ENCODE measurements at places on chromosomes 1 and 21. TPM values are rescaled to one million over a fixed set of nuclear protein-coding genes. Genes with fewer than 3 reads are reported as not detected.

GRCh38 chr1:210239349-210240111, 6.9 kb downstream of the SERTAD4 start:
- DNase-seq = peak; percentile 69

DNA sequence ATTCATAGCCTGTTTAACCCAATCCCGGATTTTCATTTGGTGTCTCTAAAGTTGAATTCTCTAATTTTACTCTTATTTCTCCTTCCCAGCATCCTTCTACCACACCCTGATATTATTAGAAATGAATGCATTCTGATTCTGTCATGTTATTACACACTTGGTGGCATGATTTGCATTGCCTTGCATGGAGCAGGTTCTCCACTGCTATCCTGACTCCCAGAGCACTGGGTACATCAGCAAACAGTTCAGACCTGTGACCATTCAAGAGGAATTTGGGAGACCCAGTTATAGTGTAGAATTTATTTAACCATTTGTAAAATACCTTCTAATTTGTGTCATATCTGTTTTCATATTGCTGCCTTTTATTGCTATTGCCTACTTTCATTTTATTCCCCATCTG, 2.6 kb downstream of the LRRC8B start:
- no peak for DNase-seq

DNA sequence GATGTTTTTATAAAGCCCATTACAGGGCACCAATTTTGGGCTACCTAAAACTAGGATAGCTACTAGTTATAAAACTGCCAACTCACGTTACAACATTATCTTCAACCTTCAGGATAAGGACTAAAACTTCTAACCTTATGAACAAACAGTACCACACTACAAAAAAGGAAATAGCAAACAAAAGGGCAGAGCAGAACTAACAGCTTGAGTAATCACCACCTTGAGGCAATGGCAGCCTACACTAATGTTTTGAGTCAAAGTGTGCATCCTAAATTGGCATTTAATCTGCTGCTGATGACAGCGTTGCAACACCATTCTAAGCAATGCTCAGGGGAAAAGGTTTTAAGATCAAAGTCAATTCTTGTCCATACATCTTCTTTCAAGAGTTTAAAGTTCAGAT, 27.2 kb downstream of the PTP4A2 start:
- DNase-seq = no peak

- no peak for DNase-seq
Observed at GRCh38 chr1:20417581-20417980, 68.4 kb downstream of the CAMK2N1 start.

DNA sequence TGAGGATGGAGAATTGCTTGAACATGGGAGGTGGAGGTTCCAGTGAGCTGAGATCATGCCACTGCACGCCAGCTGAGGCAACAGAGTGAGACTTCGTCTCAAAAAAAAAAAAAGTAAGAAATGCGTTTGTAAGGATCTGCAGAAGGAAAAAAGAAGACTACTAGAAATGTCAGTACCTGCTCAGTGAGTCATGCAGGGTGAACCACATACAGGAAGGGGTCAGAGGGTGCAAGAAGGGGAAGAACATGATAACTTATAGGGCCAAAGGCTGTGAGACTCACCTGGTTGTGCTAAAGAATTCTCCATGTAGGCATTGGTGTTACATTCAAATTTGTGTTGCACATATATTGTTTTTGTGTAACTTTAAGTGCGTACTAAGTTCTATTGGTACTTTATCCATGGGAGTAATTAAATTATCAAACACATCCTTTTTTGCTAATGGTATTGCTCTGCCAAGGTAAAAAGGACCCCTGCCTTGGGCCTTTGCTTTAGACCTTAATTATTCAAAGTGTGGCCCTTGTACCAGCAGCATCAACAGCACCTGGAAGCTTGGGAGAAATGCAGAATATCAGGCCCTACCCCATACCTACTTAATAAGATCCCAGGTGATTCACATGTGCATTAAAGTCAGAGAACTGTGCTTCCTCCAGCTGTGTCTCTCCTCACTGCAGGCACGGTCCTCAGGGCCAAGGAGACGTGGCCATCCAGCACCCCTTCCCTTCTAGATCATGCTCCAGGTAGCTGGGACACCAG, 96.4 kb upstream of the PPP2R5A start:
- DNase-seq = no peak

DNA sequence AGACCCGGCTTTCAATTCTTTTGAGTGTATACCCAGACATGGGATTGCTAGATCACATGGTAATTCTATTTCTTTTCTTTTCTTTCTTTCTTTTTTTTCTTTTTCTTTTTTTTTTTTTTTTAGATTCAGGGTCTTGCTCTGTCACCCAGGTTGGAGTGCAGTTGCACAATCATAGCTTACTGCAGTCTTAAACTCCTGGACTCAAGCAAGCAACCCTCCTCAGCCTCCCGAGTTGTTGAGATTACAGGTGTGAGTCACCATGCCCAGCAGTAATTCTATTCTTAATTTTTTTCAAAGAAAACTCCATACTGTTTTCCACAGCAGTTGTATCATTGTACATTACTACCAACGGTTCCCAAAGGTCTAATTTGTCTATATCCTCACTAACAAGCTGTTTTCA, 13.5 kb upstream of the RNF186 start:
- no peak for DNase-seq

- DNase-seq = no peak
Observed at GRCh38 chr1:245216366-245217115, 61.8 kb downstream of the KIF26B start.

DNA sequence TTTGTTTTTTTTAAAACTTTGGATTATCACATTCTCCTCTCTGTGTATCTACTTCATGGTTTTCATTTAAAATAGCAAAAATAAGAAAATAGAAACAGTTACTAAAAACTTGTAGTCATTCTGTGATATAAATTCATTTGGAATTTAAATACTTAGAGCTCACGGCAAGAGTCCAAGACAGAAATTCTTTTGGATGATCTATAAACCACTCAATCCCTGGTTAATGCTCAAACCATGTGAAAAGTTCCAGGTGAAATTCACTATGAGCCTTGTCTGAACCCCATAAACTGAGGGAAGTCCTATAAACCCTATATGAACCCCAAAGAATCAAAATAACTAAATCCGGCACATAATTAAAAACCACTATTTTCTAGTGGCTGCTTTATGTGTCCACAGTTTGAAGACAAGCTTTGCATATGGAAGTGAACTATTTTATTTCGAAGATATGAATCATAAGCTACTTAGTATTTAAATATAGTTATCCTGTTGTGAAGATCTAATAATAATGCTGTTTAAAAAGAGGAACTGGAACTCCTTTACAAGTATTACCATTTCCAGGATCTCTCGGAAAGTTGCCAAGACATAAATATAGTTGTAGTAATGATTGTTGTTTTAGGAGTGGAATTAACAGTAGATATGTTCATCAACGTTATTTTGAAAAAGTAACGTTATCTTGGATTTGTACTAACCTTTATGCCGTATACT, 163.5 kb downstream of the NFIA start:
- no peak for DNase-seq

DNA sequence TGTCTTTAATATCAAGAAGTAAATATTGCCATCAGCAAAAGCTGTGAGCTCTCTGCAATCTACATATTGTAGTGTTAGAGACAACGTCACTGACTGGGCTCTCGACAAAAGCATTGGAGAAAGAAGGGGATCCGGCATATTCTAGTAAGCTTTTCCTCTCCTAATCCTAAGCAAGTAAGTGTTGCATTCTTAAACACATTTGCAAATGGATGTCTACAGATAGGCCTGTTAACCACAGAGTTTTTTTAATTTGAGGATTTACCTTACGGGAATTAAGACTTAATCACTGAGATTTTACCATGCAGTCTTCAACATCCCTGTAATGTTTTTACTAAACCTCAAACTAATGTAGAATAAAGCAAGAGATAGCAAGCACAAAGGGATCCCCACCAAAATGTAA, 426.5 kb upstream of the CAMK1G start:
- no peak for DNase-seq

DNA sequence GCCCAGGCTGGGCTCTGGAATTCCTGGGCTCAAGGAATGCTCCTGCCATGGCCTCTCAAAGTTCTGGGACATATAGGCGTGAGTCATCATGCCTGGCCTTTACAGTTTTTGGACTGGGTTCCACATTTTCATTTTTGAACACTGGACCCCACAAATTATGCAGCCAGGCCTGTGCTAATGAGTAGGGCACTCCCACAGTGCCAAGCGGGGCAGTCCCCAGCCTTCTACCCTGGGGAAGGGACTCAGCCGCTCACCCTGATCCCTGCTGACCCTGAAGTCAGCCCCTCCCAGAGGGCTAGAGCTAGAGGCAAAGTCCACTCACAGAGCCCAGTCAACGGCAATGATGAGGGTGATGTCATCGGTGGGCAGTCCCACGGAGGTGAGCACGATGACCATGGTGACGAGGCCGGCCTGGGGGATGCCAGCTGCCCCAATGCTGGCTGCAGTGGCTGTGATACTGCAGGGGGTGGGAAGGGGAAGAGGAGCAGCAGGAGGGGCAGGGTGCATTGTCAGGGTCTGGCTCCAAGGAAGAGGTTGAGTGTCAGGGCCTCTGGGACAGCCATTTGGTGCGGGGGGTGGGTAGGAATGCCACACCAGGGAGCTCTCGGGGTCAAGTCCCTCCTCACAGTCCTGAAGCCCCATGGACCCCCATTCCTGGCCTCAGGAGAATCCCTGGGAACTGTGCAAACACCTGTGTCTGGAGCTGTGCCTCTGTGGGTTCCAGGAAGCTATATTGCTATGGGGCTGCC, 27.6 kb downstream of the PODN start:
- no peak for DNase-seq

DNA sequence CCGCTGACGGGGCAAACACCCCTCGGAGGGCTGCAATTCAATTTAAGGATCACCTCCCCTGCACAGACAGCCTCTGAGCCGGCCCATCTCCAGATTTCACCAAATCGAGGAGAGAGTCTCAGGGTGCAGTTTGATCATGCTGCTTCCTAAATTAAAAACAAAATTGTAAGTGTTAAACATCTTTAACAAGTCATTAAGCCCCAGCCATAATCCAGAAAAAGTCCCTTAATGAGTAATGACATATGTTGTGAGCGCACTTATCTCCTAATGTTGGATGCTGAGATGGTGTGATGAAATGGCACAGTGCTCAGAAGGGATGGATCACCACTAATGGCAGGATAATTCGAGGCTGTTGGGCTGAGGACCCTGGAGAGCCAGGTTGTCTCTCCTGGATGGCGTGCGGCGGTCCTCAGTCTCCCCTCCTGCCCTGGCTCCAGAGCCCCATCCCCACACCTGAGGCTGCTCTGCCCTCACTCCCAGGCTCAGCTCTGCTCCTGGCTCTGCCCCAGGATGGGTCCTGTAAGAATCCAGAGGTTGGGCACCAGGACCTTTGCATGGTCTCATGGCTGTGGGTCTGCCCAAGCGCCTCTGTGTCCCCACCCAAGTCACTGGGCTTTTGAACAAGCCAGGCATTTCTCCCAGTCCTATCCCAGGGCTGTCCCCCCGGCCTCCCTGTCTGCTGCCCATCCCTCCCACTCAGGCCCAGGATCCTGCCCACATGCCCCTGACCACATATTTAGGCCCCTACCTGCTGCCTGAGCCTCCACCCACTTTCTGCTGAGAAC, 224.4 kb upstream of the POU3F1 start:
- no peak for DNase-seq

C1QB gene
- polyA plus RNA-seq = 10.4 TPM

MPL gene
- polyA plus RNA-seq = 0.78 TPM

SPRR4 gene
- polyA plus RNA-seq = not detected

MYOC gene
- 0.28 TPM for polyA plus RNA-seq

DIPK1A gene
- polyA plus RNA-seq = 7.7 TPM

COX20 gene
- 112 TPM for polyA plus RNA-seq

VSIG8 gene
- polyA plus RNA-seq = 0.43 TPM

HFM1 gene
- 8.5 TPM for polyA plus RNA-seq

Data from renal pelvis (tissue), 12 donors.